Activated T-helper 2 cell treated with anti-CD3 and anti-CD28 coated beads, Interferon-gamma antibody, Interleukin-2, Interleukin-4, amounts not matched to agents 10 μg/mL and 5 μg/mL and 100 μg/mL, durations not matched to agents 14 hours and 24 hours and 36 hours (primary cell): ENCODE measurements at places on chromosomes 13 and 19.

- DNase-seq, result no peak
Observed at GRCh38 chr19:13788991-13789390, 6.3 kb upstream of the ZSWIM4 start.

DNA sequence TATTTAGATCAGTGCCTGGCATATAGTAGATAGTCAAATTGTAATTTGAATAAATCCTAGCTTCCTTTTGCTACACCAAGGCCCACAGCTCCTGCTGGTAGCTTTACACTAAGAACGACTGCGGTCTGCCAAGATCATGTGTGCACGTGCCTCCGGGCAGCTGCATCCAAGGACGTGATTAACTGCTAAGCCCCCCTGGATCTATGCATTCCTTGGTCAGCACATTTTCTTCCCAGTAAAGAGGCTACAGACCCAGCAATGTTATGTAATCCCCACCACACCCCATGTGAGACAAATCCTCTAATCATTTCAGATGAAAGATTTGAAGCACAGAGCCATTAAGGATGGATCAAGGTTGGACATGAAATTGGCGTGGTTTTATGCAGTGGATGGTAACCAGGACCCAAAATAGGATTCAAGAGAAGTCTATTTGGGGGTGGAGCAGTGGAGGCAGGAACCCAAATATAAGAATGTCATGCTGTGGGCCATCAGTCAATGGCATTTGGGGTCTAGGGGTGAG is 65.2 kb upstream of the PEG3 start:
- no peak for DNase-seq

DNA sequence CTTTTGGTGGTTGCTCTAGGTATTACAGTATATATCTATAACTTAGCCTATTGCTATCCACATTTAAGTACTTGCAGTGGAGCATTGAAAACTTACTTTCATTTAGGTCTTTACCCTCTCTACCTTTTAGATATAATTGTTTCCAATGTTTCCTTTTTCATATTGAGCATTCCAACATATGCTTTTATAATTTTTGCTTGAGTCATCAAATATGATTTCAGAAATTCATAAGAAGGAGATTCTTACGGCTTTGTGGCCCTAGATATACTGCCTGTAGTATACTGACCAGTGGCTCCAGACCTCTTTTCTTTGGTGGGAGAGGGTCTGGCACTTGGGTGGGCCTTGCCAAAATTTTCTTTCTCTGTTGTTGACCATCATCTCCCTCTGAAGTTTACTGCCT is 32.8 kb upstream of the ZNF850 start:
- no peak for DNase-seq

DNA sequence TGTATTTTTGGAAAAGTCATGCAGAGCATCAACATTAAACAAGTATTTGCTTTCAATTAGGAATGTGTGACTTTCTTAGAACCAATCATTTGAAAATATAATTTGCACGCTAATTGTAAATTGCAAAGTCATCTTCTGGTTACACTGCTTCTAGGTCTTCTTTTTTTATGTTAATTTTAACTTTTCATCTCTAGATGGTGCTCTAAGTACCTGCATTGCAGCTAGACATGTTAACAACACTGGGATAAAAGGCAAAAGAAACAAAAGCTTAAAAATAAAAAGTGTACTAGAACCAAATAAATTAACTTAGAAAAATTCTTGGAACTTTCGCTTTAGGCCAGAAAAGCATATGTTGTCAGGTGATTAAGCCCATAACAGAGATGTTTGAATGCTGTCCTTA is 2758.2 kb downstream of the PCDH9 start:
- DNase-seq, result no peak

DNA sequence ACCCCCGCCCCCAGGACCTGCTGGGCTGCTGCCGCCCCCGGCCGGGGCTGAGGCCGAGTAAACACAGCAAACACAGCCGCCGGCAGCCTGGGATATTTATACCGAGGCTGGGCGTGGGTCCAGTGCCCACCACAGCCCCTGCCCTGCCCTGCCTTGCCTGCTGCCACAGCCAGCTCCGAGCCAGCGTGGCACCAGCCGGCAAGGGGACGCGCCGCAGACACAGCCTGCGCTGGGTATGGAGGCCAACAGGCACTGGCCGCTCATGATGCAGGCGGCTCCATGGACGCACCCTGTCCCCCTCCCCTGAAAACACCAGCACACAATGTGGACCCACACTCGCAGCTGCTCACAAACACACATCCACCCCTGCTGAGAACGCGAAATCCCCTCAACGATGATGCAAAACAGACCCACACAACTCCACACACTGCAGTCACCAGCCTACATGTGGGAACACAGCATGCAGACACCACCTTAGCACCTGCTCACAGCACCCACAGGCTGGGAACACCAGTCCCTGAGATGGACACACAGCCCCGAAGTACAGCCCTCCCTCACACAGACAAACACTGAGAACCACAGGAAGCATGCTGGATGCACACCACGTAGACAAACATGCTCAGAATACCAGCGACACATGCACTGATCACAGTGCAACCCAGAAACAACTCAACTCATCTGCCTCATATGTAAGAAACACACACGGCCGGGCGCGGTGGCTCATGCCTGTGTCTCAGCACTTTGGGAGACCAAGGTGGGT is 16.2 kb downstream of the CCDC97 start:
- DNase-seq, result no peak

DNA sequence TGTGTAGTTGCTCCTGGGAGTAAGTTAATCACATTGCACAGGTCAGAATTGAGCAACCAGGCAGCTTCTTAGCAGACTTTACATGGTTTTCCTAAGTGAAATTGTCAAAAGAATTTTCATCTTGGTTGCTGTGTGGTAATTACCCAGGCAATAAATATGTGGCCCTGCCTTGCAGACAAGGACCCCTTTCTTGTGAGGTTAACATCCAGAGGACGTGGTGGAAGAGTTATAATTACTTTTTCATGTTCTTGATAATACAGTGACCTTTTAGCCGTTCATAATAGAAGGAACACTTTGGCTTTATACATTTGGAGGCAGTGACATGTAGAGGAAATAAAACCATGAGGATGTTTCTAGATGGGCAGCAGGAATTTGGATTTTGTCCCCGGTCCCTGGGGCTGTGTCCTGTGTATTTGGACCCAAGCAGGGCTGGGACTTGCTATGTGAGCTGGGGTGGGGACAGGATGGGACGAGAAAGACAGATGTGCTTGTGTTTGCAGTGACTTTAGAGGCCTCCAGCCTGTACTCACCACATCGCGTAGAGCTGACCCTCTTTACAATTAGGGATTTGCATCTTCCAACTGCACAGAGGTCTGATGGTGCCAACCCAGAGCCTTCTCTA is 156.2 kb downstream of the STK24 start:
- DNase-seq, result no peak
